ENCODE measurements at places on chromosomes 11 and 22. TPM values are rescaled to one million over a fixed set of nuclear protein-coding genes. Genes with fewer than 3 reads are reported as not detected.

SEZ6L gene
- not detected for total RNA-seq

MFRP gene
- total RNA-seq = not detected

POLA2 gene
- total RNA-seq = 62.9 TPM

OR52E8 gene
- not detected for total RNA-seq

IFITM10 gene
- 2.7 TPM for total RNA-seq

MS4A18 gene
- not detected for total RNA-seq

SAA2 gene
- total RNA-seq = 0.47 TPM

INTS4 gene
- total RNA-seq = 21.8 TPM

IL18 gene
- total RNA-seq = 0.64 TPM

MS4A8 gene
- not detected for total RNA-seq

ARVCF gene
- total RNA-seq = 5.1 TPM

GPR83 gene
- total RNA-seq = not detected

GDPD5 gene
- total RNA-seq = 8.0 TPM

LRRC74B gene
- total RNA-seq = not detected

HEPN1 gene
- total RNA-seq = not detected

OTOG gene
- not detected for total RNA-seq

MRGPRX3 gene
- not detected for total RNA-seq

DAGLA gene
- total RNA-seq = 3.3 TPM

CLCF1 gene
- 22.6 TPM for total RNA-seq

DHCR7 gene
- 123 TPM for total RNA-seq

OR51F1 gene
- total RNA-seq = not detected

KDELR3 gene
- 83.7 TPM for total RNA-seq

RFPL2 gene
- not detected for total RNA-seq

ENTHD1 gene
- total RNA-seq = not detected

OR2D2 gene
- total RNA-seq = not detected

PHLDA2 gene
- 9.1 TPM for total RNA-seq

SLC22A25 gene
- not detected for total RNA-seq
